Heart right ventricle (tissue), 16 donors: ENCODE measurements at places on chromosomes 7 and 10.

DNA sequence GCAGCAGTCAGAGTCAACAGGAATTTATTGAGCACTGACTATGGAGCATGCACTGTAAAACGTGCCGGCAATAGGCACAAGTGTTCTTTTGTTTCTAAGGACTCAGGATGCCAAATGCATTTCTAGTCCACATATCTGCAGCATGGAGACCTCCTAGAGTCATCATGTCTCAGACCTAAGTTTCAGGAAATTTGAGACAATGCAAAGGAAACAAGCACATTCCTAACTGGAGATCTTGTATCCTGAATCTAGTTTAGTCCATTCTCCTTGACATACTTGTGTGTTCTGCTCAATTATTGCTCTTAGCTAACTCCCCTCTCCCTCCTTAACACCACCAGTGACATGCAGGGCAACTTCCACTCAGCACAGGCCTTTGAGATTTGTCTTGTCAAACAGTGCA is 173.2 kb downstream of the ZNF438 start:
- no peak for DNase-seq

DNA sequence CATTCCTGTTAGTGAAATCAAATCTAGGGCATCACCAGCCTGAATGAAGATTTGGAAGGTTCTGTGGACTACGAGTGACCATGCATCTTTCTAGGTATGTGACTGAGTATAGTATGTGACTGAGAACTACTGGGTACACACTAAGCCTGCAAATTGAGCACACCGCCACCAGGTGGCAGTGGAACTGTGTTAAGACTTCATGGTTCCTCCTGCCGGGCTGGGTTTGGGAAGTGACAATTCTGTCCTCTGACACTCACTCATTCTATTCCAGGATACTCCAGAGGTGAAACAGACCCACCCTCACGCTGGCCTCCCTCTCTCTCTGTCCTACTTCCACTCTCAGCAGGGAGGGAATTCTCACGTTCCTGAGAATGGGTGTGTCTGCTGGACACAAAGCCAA is 84.0 kb upstream of the TMEM248 start:
- no peak for DNase-seq

DNA sequence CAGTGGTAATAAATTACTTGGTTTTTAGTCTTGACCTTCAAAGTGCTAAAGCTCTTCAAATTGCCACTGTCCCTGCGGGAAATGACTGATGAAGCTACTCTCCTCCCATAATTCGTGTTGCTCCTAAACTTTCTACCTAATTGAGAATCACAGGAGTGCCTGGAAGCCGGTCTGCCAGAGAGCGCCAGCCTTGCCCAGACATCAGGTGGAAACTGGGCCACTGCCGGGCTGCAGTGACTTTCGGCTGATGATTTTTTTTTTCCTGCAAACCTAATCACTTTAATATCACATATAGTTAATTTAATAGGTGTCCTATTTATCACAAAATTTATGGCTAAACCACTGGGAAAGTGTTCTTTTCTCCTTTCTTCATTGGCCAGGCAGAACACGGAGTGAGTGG is 59.6 kb upstream of the UBE3C start:
- DNase-seq: no peak

GRCh38 chr7:124076841-124077240 is 44.0 kb upstream of the TMEM229A start:
- no peak for DNase-seq

GRCh38 chr10:59687657-59688056 is 22.0 kb downstream of the SLC16A9 start:
- DNase-seq: no peak

DNA sequence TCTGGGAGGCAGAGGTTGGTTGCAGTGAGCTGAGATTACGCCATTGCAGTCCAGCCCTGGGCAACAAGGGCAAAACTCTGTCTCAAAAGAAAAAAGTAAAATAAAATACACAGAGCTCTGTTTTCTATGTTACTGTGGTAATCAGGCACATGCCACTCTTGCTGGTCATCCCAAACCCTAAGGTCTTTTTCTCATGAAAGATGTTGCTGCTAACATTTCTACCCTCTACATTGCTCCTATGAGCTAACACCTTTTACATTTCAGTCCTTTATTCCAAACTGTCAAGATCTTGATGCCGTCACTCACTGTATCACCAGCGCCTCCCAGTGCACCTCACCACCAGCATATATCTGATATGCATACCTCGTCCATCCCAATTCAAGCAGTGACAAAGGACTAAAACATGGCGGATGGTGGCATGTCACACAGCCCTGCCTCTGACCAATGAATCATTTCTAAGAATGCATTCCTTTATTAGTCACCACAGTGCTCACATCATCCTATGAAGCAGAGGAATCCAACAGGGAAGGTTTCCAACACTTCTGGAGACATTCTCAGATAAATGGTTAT is 4.3 kb downstream of the DAGLB start:
- DNase-seq: no peak

DNA sequence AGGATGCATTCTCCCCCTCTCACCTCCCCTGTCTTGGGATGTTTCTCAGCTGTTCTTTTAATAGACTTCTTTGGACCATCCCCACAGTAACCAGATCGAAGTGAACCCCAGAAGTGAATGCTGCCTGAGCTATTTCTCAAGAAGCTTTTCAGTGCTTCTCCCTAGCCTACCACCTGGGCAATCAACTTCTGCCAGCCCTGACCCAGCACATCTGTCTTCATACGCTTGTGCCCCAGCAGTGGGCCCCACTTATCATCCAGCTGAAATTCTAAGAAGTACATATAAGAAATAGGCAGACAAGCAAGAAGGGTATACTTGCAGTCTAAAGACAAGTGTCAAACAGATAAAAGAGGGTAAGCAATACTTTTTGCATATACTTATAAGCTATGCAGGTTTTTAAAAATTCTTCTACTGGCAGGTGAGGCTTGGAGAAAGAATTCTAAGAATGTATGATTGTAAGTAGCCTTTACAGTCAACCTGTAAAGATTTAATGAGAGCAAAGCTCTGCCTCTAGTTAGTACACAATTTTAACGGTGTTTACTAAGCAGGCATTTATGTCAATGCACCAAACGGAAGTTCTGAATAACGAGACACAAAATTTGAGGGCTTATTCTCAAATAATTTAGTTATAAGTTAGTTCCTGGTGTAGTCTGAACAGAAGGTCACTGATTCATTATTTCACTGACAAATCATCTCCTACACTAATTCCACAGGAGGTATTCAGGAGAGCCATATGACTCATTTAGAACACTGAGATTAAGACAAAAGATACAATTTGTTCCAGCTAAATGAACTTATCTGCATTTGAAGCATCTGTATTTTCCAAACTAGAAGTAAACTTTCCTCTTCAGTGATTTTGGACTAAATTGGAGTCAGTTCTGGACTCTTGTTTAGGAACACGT is 83.3 kb downstream of the RNLS start:
- DNase-seq: no peak

GRCh38 chr10:30576641-30577040 is 52.9 kb downstream of the LYZL2 start:
- DNase-seq: no peak

DNA sequence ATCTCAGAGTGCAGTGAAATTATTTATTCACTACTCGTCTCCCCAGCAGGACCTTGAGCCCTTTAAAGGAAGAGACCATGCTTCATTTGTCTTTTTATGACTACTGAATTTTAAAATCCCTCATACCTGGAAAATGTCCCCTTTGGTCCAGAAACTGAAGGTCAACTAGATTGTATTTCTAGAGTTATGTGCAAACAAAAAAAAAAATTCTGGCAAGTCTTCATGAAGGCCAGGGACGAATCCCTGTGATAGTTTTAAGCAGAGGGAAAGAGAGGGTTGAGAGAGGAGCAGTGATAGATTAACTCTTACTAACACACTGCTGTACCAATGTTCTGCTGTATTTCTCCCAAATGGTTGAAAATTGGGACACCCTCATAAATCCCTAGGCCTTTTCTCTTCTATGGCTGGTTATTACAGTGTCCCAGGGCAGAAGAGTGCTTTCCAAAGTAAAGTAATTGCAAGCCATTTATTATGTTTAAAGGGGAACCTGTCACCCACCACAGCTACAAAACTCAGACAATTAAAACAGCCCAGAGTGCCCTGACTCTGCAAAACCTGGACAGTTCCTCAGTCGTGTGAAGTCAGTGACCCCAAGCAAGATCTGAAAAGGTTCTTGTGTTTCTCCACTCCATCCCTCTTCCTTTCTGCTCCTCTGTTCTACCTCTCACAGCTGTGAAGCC is 182.8 kb upstream of the AOAH start:
- no peak for DNase-seq

- DNase-seq: no peak
Measured at GRCh38 chr7:32169228-32169627, 99.0 kb upstream of the PDE1C start.

DNA sequence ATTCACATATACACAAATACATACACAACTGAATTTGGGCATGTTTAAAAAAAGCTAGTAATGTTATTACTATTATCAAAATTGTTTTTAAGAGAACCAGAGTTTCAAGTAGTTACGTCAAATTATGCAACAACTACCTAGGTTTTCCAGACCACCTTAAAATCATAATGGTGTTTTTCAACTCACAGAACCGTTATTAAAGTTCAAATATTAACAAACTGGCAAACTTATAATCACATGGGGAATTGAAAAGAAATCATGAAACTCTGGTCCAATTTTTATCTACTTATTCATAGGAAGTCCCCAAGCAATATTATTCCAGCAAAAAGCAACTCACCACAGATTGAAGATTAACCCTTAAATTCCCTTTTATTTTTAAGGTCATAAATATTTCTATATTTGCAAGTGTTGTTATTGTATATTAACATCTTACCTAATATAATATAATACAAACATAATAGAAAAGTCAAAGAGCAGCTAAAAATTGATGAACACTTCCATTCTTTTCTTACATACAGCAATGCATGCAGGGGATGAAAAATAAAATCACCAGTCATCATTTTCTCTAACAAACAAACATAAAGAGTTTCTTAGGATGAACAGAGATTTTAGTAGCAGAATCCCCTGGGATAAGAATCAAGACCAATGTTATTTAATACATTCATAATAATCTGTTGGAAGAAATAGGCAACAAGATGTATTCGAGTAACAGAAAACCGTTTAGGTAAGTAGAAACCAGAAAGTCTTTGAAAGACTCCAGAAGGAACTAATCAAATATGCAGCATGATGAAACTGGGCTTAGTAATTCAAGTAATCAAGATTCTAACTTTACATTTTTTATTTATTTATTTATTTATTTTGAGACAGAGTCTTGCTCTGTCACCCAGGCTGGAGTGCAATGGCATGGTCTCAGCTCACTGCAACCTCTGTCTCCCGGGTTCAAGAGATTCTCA is 391.1 kb downstream of the PARD3 start:
- DNase-seq: no peak

GRCh38 chr7:55400191-55400590 is 35.1 kb downstream of the LANCL2 start:
- no peak for DNase-seq

DNA sequence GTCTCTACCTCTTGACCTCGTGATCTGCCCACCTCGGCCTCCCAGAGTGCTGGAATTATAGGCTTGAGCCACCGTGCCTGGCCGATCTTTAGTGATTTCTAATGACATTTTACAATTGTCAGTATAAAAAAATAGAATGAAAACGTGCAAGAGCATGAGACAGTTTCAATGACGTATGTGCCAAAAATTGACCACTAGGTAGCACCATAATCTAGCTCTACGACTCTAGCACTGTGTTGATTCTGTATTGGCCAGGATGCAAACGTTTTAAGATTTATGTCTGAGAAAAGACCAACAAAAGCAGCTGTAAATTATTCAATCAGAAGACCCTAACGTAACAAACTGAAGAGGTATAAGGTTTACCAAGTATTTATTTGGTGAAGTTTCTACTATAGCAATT is 25.4 kb upstream of the EXOC6 start:
- no peak for DNase-seq

- no peak for DNase-seq
Measured at GRCh38 chr10:114172776-114173602, 1.0 kb downstream of the CCDC186 start.

DNA sequence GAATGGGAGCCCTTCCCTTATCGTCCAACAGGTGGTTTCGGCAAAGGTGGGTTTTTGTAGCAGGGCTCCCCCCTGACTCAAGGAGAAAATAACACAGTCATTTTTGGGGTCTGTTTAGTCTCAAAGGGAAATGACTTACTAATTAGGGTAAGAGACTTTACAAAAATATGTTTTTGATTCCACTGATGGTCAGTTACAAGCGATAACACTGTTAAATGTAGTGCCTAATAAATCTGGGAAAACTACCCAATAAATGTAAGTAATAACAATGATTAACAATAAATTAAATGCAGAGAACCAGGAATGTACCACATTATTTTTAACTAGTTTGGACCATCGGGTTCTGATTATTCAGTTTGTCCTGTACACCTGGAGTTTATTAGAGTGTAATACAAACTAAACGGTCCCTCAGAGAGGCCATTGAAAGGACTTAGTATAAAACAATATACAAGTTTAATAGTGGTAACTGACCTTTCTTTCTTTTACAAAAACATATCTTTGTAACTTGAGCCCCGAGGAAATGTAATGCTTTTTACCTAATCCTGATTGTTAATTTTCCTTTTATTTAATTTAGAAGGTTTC is 216.2 kb upstream of the HABP2 start:
- no peak for DNase-seq

- DNase-seq: no peak
Measured at GRCh38 chr7:48427671-48428070, 256.4 kb downstream of the ABCA13 start.

GRCh38 chr10:44132361-44133289 is 252.3 kb downstream of the CXCL12 start:
- peak; percentile 17 for DNase-seq

DNA sequence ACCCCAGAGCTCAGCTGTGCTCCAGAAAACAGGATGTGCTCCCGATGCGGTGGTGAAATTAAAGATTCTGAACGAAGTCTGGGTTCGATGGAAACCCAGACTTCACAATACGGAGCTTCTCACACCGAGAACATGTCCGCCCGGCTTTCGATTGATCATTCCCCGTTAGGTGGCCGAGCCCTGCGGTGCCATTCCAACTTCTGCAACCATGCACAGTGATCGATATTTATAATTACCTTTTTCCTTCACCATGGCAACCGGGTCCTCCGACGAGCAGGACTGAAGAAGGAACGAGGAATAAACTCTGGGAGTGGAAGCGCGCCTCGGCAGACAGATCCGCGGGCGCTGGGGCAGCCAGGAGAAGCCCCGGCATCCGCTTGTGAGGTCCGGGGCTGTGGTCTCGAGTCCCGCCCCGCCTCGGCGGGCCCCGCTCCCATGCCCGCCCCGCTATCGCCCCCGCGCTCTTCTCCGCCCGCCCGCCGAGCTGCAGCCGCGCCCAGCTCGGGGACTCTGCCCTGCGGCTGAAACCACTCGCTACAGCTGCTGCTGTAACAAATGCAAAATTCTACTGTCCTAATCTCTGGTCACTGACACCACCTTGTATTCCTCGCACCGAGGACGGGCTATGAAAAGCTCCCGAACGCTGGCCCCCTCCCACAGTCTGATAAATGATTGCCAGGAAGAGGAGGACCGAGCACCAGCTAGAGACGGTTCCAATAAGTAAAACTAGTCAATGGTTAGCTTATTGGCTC is 26.2 kb downstream of the ABLIM1 start:
- peak; percentile 57 for DNase-seq
